Coronary artery (tissue), 2 donors: ENCODE measurements at places on chromosomes 1 and 21.

DNA sequence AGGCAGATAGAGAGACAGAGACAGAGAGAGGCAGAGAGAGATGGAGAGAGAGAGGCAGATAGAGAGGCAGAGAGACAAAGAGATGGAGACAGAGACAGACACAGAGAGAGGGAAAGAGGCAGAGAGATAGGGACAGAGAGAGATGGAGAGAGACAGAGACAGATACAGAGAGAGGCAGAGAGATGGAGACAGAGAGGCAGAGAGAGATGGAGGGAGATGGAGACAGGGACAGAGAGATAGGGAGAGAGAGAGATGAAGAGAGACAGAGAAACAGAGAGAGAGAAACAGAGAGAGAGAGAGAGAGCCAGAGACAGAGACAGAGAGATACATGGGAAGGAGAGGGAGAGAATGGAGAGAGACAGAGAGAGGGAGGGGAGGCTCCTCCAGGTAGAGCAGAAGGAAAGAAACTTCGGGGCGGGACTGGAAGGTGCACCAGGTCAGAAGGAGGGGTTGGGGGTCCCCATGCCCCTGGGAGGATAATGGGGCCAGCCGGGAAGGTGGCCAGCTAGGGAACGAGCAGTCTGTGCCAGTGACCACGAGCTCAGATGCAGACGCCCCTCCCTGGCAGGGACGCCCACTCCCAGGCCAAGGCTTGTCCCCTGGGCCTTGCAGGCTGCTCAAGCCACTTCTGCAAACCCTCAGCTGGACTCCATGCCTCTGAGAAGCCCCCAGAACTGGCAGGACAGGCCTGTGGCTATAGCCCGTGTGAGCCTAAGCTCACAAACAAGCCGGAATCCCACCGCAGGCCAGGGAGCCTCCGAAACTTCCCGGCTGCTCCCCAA is 3.3 kb downstream of the FNDC10 start:
- no peak for DNase-seq

DNA sequence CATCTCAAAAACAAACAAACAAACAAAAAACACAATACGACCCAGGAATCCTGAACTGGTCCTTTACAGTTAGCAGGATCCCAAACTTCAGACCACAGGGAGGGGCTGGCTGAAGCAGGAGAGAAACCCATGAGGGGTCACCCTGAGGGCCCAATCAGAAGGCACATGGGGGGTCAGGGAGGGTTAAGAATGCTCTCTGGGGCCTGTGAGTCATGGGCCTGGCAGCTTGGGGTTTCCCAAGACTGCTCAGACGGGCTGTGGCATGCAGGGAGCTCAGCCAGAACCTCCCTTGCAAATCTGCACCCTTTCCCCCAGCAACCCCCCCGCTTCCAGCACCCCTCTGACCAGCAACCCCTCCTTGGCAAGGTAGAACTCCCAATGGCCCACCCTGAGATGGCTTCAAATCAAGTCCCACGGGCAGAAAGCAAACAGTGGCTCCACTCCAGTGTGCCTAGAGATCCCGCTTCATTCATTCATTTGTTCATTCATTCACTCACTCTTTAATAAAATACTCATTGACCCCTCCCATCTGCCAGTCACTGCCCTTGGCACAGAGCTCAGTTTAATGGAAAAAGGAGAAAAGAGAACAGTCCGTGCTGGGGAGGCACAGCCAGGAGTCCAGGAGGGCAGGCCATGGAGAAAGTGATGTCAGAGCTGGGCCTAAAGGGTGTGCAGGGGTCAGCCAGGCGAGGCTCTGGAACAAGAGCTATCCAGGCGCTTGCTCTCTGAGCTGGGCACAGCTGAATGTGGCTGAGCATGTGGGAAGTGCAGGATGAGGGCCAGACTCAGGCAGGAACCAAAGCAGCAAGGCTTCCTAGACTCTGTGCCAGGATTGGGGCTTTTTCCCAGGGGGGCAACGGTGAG is 8.2 kb downstream of the UQCRHL start:
- DNase-seq = peak; percentile 98

GRCh38 chr1:228099331-228099732 is 3.8 kb downstream of the C1orf35 start:
- DNase-seq = peak; percentile 68

DNA sequence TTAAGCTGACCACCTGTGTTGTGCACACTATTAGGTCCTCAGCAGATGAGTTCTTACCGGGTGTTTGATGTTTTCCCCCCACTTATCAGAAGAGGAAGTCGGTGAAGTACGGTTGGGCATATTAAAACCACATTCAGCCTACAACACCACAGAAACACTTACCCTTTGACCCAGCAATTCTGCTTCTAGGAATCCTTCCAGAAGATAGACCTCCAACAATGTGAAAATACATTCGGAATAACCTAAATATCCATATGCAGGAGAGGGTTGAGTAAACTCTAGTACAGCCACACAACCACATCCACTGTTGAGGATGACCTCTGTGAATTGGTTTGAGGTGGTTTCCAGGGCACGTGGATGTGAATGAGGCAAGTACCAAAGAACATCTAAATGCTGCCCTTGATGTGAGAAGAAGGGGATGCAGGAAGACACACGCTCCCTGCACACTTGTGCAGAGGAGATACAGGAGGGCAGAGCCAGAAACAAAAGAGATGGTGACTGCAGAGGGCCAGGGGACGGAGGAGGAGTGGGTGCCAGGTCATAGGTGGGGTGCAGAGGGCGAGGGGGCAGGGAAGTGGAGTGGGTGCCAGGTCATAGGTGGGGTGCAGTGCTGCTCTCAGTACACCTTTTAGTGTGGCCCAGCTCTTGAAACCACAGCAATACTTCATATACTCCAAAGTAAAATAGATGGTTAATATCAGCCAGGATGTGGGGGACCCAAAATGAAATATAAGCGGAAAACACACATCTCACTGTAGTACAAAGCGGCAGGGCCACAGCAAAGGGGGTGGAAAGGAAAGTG is 12.8 kb downstream of the ADARB1 start:
- peak; percentile 24 for DNase-seq

- no peak for DNase-seq
Observed at GRCh38 chr1:101216623-101217022, 20.2 kb upstream of the S1PR1 start.

- no peak for DNase-seq
Observed at GRCh38 chr1:42453386-42453785, 2.4 kb downstream of the ZMYND12 start.

GRCh38 chr1:238469146-238469631 is 578.5 kb upstream of the ZP4 start:
- no peak for DNase-seq

DNA sequence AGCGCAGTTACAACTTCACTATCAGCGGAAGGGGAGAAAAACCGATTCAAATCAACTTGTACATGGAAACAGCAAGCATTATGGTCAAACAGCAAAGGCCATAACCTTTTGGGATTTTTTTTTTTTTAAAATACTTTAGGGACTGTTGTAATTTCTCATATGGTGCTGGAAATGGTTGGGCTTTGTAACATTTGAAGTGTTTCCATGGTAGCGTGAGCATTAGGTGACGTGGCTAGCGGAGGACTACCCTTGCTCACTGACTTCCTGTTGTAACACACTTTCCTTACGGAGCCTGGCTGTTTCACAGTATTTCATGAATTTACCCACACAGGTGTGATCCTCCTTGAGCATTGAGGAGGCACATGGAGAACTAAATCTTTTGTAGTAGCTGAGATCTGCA is 269.5 kb downstream of the TM2D1 start:
- DNase-seq = no peak

- DNase-seq = peak; percentile 73
Observed at GRCh38 chr1:98053471-98054366, 132.9 kb upstream of the DPYD start.

DNA sequence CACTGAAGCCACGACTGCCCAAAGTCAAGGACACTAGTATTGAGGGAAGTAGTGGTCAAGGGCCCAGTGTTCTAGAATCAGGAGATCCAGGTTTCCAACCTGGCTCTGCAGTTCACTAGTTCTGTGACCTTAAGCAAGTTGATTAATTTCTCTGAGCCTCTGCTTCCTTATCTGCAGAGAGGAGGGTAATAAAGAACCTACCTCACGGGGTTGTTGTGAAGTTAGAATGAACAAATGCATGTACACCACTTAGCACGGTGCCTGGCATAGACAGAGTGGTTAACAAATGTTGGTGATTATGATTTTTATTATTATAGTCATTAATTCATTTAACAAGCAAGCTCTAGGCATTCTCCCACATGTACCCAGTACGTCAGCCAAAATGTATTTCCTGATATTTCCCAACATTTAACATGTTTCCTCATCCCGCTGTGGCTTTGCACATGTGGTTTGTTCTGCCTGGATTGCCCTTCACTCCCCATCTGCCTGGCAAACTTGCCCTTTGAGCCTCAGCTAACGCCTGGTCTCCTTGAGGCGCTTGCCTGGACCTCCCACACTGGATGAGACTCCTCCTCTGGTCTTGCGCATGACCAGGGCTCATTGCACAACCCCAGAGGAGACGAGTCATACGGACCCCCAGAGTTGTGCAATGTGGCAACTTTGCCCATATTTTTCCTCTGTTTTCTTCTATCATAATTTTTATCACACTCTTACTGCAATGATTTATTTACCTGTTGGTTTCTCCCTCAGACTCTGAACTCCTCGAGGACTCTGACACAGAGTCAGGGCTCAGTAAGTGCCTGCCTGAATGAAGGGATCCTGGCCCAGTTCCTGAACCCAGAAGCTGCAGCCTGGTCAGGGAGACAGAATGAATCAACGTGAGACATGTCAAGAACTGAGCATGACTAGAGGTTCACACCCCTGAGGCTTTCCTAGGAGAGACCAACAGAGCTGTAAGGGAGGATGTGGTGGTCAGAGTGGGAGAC is 20.7 kb upstream of the MFSD2A start:
- peak; percentile 85 for DNase-seq

DNA sequence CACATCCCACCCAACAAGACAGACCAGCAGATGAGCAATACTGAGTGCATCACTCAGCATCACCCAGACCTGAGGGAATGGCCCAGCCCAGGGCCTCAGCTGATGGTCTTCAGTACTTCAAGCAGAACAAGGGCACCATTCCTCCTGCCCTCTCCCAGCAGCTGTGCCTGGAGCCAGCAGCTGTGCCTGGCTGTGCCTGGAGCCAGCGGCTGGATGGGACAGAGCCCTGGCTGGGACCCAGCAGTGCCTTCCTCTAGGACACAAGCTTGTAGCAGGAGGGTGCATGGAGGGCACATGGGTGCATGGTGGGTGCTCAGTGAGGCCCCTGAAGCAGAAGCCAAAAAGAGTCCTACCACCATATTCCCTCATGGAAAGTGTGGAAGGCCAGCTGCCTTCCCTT is 583.8 kb downstream of the NPHP4 start:
- no peak for DNase-seq

GRCh38 chr1:64956010-64956640 is 10.2 kb downstream of the JAK1 start:
- DNase-seq = no peak

DNA sequence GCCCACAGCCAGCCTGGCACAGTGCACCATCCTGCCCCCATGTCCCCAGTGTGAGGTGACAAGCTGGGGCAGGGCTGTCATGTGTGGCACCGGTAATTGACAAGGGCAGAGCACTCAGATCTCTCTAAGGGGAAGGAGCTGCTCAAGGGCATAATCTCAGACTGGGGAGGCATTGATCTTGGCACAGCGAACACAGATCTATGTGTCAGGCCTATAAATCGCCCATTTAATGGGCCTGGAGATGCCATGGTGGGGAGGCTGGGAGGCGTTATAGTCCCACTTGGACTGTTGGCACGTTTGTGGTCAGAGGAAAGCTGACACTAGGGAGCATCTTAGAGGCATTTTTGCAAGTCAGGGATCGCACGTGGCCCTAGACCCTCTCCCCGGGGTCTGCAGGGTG is 594.1 kb downstream of the PTPRU start:
- peak; percentile 40 for DNase-seq

DNA sequence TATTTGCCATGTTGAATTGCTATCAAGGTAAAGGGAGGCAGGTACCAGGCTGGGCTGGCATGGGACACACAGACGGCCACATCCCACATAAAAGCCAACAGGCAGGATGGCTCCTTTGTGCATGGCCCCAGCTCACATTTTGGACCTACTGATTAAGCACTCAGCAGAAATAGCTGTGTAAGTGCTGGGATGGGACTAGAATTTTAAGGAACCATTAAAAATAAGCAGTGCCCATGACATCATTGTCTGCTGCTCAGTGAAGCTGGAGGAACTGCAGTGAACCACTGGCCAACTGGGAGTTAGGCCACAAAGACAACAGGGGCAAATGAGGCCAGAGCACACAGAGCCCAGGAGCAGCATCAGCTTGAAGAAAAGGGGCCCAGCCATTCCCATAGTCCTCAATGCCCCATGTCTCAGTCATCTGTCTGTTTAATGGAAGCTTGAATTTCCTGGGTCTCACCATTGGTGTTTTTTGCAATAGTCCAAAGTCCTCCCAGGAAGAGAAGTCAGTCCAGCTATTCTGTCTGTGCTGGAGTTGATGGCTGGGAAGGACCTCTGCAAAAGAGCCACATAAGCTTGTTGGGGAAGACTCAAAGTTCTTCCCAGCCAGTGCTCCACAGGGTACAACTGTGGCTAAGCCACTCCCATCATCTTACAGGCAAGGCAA is 45.3 kb upstream of the TNR start:
- no peak for DNase-seq

GRCh38 chr1:52166996-52167753 is 25.3 kb downstream of the ZFYVE9 start:
- DNase-seq = no peak

GRCh38 chr1:5748286-5749225 is 243.7 kb downstream of the NPHP4 start:
- DNase-seq = no peak

DNA sequence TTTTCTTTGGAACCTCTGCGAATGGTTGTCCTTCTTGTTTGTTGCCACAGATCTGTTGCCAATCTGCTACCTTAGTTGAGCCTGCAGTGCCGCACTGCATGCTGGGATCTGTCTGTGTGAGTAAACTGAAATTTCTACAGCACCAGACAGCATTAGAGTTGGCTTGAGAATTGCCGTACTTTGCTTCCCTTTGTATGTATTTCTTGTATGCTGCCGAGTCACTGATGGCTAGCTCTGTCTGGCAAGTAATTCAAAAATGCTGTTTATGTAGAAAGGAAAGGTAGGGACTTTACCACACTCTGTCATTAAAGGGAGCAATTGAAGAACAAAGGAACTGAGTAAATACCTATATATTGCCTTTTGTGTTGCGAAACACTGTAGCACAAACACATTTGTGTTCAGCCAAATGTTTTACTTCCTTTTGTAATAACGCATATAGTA is 857.4 kb downstream of the USP25 start:
- no peak for DNase-seq

- DNase-seq = peak; percentile 80
Observed at GRCh38 chr1:1630965-1631781, 800 bp upstream of the MMP23B start.

DNA sequence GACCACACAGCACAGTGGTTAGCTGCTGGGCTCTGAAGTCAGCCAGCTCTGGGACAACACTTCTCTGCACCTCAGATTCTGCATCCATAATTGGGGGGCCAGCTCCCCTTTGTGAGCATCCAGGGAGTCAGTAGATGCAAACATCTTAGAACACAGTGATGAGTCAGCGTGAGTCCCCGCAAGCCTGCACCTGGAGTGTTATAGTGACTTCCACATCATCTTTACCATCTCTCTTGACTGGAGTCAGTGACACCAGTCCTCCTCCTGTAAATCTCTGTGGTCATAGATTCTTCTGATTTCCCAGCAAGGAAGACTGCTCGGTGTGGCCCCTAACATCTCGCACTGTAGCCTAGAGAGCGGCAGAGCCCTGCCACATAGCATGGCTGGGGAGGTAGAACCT is 13.9 kb upstream of the EDN2 start:
- no peak for DNase-seq
